ENCODE measurements at places on chromosomes 5 and 9. TPM values are rescaled to one million over a fixed set of nuclear protein-coding genes. Genes with fewer than 3 reads are reported as not detected.

DNA sequence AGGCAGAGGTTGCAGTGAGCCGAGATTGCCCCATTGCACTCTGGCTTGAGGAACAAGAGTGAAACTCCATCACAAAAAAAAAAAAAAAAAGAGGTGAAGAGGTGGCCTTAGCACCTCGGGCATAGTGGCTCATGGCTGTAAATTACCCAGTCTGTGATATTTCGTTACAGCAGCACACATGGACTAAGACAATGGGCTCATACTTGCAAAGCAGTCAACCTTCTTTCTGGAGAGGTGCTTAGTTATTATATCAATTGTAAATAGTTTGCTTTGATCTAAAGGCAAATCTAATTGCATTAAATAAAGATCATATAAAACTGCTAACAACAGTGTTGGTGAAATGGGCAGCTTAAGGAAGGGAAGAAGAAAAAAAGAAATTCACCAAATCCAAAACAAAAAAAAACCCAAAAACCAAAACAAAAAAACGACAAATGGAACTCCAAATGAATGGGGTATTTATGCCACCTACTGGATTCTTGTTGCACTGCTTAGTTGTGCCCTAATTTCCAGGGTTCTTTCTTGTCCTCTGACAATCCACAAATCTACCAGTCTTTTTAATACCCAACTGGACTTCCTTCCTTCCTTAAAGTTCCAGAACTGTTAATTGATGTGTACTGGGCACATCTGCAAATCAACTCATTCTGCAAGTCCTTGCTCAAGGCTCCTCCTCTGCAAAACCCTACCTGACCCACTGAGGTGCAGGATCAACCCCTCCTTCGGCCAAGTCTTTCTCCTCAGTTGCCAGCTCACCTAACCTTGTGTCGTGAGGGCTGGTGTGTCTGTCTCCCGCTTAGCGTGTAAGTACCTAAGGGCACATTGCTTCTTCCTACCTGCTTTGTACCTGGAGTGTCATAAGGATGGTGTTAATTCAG lies 35.0 kb upstream of the DMRT1 start:
- no peak overlapping the region for H3K27ac ChIP-seq
- no peaks in the 10 kb centered on the region for H3K36me3 ChIP-seq
- DNase-seq: peak; percentile 12

DNA sequence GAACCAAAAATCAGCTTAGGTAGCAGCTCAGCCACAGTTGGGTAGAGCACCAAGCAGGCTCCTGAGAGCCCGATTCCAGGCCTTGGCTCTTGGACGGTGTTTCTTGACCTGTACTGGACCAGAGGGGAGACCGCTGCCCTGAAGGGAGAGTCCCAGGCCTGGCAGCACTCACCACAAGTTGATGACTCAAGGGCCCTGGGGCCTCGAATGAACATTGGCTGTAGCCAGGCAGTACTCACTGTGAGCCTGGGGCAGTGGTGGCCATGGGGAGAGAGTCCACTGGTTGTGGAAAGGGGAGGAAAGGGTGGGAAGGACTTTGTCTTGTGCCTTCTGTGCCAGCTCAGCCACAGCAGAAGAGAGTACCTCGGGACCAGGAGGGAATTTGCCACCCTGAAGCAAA lies 166.1 kb downstream of the EDIL3 start:
- H3K27me3 ChIP-seq: no peaks in the 10 kb centered on the region
- H3K36me3 ChIP-seq: no peaks in the 10 kb centered on the region
- no peak overlapping the region for H3K27ac ChIP-seq
- no peak for DNase-seq

- DNase-seq: no peak
- no peak overlapping the region for H3K27ac ChIP-seq
- H3K4me1 ChIP-seq: no peaks in the 10 kb centered on the region
- no peaks in the 10 kb centered on the region for H3K27me3 ChIP-seq
Observed at GRCh38 chr5:160685219-160685618, 166.8 kb downstream of the ATP10B start.

DNA sequence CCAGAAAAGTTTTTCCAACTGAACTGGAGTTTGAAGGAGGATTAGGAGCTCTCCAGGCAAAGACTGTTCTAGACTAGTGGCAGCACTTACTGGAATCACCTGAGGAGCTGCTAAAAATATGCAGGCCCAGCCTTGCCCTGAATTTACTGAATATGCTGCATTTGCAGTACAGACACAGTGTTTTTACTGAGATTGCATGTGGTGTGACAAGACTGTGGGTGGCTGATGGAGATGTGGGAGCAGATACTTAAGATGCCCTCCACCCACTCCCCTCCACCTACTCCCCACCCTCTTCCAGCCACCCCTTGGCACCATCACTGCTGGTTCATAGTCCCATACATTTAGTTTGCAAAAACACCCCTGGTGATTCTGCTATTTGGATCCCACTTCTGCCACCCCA lies 64.1 kb upstream of the HRH2 start:
- DNase-seq: no peak
- no peaks in the 10 kb centered on the region for H3K27me3 ChIP-seq
- H3K4me1 ChIP-seq: no peaks in the 10 kb centered on the region
- no peak overlapping the region for H3K27ac ChIP-seq
- H3K36me3 ChIP-seq: no peaks in the 10 kb centered on the region

- no peak overlapping the region for H3K27ac ChIP-seq
- no peak for DNase-seq
- no peak overlapping the region for H3K4me3 ChIP-seq
- no peaks in the 10 kb centered on the region for H3K27me3 ChIP-seq
Observed at GRCh38 chr5:81359108-81359507, 34.8 kb downstream of the ACOT12 start.

- no peak for DNase-seq
- no peaks in the 10 kb centered on the region for H3K36me3 ChIP-seq
- no peaks in the 10 kb centered on the region for H3K4me1 ChIP-seq
- no peak overlapping the region for H3K27ac ChIP-seq
Observed at GRCh38 chr9:107942291-107942690, 452.7 kb upstream of the KLF4 start.

GRCh38 chr5:78929833-78930232 lies 55.3 kb downstream of the ARSB start:
- no peaks in the 10 kb centered on the region for H3K27me3 ChIP-seq
- no peak overlapping the region for H3K4me3 ChIP-seq
- H3K27ac ChIP-seq: no peak overlapping the region

- peaks cover 23% of the 10 kb centered on the region for H3K36me3 ChIP-seq
- peaks cover 17% of the 10 kb centered on the region for H3K4me1 ChIP-seq
- no peak overlapping the region for H3K27ac ChIP-seq
Observed at GRCh38 chr9:15485836-15486666, 24.7 kb downstream of the PSIP1 start.

SLC6A19 gene
- not detected for total RNA-seq

NUDT12 gene
- 2.8 TPM for total RNA-seq

NR6A1 gene
- not detected for total RNA-seq

LHX6 gene
- not detected for total RNA-seq
